Neuronal stem cell (in vitro differentiated cells): ENCODE measurements at places on chromosomes 2 and 18.

DNA sequence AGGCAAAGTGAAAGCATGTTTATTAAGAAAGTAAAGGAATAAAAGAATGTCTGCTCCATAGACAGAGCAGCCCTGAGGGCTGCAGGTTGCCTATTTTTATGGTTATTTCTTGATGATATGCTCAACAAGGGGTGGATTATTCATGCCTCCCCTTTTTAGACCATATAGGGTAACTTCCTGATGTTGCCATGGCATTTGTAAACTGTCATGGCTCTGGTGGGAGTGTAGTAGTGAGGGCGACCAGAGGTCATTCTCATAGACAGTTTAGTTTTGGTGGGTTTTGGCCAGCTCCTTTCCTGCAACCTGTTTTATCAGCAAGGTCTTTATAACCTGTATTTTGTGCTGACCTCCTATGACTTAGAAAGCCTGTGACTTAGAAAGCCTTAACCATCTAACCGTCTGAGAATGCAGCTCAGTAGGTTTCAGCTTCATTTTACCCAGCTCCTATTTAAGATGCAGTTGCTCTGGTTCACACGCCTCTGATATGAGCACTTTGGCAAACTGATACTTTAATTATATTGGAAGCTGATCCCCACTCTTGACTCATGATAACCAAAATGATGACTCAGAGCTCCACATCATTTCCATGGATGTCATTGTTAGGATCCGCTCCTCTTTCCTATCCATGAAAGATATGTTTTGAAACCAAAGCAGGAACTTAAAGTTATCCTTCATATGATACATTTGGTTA is 14.5 kb upstream of the ERMN start:
- H3K27me3 ChIP-seq: no peaks in the 10 kb centered on the region
- no peak overlapping the region for H3K27ac ChIP-seq
- H3K4me1 ChIP-seq: no peaks in the 10 kb centered on the region
- DNase-seq: no peak

DNA sequence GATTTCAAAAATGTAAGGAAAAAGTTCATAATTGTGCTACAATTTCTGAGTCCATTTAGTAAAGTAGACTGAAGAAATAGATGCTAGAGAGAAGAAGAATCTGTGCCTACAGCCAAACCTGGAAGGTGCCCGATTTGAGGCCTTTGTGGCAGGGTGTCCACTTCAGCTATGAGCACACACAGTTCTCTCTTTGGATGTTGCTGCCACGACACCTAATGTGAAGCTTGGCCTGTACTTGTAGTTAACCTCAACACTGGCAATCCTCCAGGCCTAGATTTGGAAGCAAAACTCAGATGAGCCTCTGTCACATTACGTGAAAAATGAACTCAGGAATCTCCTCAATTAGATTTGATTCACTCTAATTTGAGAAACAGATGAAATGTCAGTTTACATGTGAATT is 90.1 kb upstream of the LRP1B start:
- H3K4me1 ChIP-seq: no peaks in the 10 kb centered on the region
- no peaks in the 10 kb centered on the region for H3K27me3 ChIP-seq
- H3K36me3 ChIP-seq: no peaks in the 10 kb centered on the region
- no peak overlapping the region for H3K4me3 ChIP-seq
- DNase-seq: no peak

GRCh38 chr18:48944634-48945033 is 6.1 kb downstream of the SMAD7 start:
- peaks cover 9% of the 10 kb centered on the region for H3K27me3 ChIP-seq
- DNase-seq: no peak
- peaks cover 25% of the 10 kb centered on the region for H3K36me3 ChIP-seq
- peaks cover 27% of the 10 kb centered on the region for H3K4me1 ChIP-seq
- no peak overlapping the region for H3K4me3 ChIP-seq

DNA sequence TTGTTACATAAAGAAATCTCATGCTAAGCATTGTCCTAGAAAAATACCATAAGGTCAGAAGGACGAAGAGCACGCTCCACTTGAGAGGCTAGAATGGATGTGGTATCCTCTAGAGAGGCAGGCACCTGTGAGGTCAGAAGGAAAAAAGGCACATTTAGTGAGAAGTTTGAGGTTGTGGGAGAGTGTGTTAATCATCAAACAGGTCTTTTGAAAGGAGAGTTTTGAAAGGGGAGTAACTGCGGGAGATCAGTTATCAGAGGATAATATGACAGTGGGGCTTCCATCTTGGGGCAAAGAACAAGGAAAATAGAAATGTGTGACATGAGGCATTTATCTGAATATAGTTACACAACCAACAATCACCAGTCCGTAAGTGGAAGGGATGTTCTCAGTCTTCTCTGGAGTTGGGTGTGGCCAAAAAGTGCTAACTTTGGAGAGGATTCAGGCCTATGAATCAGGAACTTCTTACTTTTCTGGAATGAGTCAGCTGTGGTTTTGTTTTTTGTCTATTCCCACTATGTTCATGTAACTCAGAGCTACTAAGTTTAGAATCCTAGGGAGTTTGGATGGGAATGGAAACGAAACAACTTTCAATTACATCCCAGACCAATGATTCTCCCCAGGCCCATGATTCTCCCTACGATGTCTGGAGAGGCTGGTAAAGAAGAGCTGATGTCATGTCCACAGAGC is 451.4 kb upstream of the ST6GAL2 start:
- H3K27me3 ChIP-seq: no peaks in the 10 kb centered on the region
- DNase-seq: no peak
- H3K27ac ChIP-seq: no peak overlapping the region
